ENCODE measurements at places on chromosomes 13 and 19. TPM values are rescaled to one million over a fixed set of nuclear protein-coding genes. Genes with fewer than 3 reads are reported as not detected.

Gene ZNF628
- 11.3 TPM for total RNA-seq

DNA sequence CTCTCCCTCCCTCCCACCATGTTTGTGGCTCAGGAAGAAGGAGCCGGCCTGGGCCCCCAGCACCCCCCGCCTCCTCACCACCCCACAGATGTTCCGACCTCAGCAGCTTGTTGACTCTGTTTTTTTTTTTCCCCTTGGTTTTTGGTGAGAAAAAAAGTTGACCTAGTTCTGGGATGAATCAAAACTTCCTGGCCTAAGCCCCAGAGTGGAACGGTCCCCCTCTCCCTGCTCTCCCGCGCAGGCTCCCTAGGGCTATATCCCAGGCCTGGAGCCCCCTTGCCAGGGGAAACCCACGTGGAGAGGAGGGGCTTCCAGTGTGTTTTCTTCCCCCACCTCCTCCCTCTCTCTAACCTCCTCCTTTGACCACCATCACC lies 4.0 kb downstream of the COL5A3 start:
- no peak for DNase-seq

Gene MISP3
- total RNA-seq: 1.2 TPM

DNA sequence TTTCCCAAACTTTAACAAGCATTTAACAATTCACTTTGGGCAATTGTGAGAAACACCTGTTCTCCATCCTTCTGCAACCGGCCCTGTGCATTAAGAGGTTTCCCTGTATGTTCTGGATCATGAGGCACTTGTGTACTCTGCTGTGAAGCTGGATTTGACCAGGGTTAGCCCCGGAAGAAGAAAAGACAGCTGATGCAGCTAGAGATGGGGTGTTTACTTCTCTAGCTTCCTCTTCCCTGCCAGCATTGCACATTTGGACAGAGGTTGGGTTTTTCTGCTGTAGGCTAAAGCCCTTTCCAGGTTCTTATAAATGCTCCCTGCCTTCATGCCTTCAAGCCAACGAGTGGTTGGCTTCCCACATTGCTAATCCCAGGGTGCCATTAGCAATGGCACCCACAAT lies 20.9 kb downstream of the MBD3L2B start:
- DNase-seq: no peak

- no peak for DNase-seq
These were observed 551 bp downstream of the FZR1 start for GRCh38 chr19:3506384-3507340.
